ENCODE measurements at places on chromosomes 1 and 21.

GRCh38 chr21:38900499-38900898, 94.8 kb downstream of the ETS2 start:
- no peak for DNase-seq

GRCh38 chr1:157277913-157278312, 139.7 kb upstream of the ETV3 start:
- DNase-seq: no peak

DNA sequence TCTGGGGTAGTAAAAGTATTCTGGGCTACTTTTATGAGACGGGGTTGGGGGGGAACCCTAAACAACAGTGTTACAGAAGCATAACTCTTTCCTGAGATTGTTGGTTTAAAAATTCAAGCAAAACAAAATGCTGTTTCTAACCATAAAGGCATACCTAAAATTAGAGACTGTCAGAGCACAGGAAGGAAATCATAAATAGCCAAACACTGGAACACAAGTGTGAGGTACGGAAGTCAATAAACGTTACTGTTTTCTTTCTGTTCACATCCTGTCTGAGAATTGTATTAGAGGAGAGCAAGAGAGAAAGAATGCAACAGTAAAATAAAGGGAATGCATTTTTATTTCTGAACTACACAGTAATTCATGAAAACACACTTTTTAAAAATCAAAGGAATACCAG, 42.8 kb upstream of the IL12RB2 start:
- no peak for DNase-seq

GRCh38 chr1:22408230-22408629, 43.4 kb upstream of the ZBTB40 start:
- no peak for DNase-seq

DNA sequence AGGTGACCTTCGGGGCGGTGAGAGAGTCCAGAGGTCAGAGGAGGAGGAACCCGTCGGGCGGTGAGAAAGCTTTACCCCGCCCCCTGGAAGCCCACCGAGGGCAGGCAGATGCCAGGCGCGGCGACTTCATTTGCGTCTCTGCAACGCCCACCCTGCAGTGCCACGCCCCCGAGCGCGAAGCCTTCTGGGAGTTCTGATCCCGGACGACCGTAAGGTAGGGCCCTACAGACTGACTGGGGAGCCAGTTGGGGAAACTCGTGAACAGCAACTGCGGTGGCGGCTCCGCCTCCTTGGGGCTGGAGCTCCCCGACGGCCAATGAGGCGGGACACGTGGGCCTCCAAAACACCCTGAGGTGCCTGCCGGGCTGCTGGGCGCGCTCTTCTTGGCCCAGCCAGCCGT, 46.0 kb upstream of the EDARADD start:
- DNase-seq: no peak

DNA sequence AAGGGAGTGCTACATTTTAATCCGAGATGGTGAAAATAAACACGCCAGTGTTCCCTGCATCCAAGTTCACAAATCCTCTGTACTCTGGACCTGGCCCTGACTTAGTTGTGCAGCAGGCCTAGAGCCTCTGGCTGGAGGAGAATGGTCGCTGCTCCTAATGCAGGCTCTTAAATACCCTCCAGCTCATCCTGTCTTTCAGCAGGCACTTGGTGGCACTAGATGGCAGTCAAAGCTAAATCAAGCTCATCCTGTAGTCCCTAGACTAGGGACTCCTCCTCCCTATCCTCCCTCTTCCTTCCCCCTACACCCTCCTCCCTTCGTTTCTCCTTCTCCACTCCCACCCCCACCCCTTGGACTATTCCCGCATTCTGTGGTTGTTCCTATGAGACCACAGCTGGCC, 41.6 kb upstream of the MTR start:
- no peak for DNase-seq

DNA sequence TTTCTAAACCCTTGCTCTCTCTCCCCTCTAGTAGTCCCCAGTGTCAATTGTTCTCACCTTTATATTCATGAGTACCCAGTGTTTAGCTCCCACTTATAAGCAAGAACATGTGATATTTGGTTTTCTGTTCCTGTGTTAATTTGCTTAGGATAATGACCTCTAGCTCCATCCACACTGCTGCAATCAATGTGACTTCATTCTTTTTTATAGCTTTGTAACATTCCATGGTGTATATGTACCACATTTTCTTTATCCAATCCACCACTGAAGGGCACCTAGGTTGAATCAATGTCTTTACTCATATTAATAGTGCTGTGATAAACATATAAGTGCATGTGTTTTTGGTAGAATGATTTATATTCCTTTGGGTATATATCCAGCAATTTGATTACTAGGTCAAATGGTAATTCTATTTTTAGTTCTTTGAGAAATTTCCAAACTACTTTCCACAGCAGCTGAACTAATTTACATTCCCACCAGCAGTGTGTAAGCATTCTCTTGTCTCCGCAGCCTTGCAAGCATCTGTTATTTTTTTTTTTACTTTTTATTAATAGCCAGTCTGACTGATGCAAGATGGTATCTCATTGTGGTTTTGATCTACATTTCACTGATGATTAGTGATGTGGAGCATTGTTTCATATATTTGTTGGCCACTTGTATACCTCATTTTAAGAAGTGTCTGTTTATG, 277.8 kb downstream of the LTN1 start:
- no peak for DNase-seq

- DNase-seq: no peak
Observed at GRCh38 chr1:245718123-245718522, 563.3 kb downstream of the KIF26B start.

GRCh38 chr1:247472035-247472434, 14.1 kb upstream of the OR2B11 start:
- DNase-seq: no peak

DNA sequence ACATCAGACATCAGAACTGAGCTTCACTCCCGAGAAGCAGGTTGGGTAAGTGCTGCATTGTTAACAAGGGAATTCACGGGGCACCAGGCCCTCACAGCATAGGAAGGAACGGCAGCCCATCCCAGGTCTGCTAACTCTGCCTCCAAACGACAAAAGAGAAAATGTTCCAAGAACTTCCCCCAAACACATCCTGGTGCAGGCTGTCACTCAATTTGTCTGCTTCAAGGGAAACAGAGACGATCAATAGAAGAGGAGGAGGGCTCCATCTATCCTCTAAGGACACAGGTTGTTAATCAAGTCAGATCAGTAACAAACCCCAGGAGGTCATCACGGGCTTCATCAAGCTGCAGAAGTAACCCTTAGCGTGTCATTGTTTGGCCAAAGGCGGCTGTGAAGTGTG, 3.5 kb upstream of the TSPEAR start:
- no peak for DNase-seq

GRCh38 chr1:24454673-24455072, 39.1 kb downstream of the NIPAL3 start:
- DNase-seq: no peak

- DNase-seq: no peak
Observed at GRCh38 chr1:153531638-153532037, 4.2 kb downstream of the S100A6 start.

GRCh38 chr21:25980710-25981109, 189.9 kb downstream of the APP start:
- DNase-seq: no peak

- no peak for DNase-seq
Observed at GRCh38 chr21:37369307-37369854, 2.8 kb downstream of the DYRK1A start.

DNA sequence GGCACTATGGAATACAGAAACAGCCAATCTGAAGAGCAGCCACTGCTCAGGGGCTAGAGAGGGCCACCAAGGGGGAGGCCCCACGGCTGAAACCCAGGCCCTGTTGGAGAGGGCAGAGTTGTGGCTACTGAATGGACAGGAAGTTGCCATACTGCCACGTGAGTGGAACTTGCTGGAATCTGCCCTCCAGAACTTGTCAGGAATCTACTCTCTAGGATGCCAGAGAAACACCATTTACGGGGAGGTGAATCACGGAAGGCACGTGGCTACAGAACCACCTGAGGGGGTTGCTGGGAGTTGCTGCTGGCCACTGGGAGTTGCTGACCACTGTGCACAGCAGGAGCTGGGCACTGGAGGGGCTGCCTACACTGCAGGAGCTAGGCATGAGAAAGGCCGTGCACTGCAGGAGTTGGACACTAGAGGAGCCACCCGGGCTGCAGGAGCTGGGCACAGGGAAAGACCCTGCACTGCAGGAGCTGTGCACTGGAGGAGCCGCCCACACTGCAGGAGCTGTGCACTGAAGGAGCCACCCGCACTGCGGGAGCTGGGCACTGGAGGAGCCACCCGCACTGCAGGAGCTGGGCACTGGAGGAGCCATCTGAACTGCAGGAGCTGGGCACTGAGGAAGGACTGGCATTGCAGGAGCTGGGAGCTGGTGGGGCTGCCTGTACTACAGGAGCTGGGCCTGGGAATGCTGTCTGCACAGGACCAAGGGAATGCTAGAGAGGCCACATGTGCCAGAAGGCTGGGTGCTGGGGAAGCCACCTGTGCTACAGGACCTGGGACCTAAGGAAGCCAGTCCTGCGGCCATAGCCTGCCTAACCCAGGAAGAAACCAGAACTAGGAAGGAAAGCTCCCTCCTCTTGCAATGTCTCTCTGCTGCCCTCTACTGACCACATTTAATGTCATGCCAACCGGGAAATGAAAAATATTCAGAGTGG, 343.4 kb downstream of the MATN1 start:
- no peak for DNase-seq

DNA sequence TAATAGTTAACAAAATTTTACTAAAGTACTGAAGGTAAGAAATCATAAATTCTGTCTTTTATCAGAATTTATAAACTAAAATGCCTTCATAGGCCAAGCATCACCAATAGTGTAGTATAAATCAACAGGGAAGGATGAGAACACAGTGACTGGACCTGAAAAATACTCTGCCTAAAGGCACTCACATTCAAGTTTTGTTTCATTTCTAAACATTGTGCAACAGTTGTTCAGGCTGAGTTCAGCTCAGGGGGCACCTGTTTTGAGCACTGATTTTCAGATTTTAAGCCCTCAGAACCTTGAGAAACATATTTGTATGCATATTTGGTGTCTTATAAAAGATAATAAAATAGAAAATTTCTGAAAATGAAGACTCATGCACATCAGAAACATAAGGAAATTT, 12.4 kb downstream of the ACBD6 start:
- DNase-seq: no peak

DNA sequence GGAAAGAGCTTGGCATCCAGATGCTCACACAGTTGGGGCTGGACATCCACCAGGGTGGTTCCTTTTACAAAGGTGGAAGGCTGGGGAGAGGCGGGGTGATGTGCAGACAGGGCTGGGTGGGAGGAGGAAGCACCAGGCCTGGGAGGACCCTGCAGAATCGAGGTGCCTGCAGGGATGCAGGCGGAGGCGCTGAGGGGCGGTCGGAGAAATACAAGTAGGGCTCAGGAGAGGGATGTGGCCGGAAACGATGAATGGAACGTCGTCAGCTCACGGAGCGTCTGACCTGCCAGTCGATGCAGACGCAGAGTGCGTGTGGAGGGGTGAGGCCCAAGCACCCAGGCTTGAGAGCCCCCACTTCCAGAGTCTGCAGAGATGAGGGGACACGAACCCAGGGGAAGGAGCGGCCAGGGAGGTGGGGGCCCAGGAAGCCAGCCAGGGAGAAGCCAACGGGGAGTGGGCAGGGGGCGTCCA, 63.4 kb downstream of the TRIM11 start:
- DNase-seq: no peak

DNA sequence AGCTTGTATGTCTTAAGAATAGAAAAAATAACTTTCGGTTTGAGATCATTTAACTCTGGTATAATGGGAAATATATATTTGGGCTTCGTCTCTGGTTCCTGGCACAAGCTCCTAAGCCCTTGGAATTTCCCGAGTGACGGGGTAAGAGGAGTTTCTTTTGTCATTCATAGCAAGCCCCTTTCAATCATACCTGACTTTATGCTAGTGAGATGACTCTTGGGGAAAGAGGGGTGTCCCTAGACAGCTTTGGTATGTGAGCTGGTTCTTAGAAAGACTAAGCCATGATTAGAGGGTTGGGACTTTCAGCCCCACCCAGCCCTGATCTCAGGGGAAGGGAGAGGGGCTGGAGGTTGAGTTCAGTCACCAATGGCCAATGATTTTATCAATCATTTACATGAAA, 13.9 kb upstream of the MTARC1 start:
- DNase-seq: no peak

DNA sequence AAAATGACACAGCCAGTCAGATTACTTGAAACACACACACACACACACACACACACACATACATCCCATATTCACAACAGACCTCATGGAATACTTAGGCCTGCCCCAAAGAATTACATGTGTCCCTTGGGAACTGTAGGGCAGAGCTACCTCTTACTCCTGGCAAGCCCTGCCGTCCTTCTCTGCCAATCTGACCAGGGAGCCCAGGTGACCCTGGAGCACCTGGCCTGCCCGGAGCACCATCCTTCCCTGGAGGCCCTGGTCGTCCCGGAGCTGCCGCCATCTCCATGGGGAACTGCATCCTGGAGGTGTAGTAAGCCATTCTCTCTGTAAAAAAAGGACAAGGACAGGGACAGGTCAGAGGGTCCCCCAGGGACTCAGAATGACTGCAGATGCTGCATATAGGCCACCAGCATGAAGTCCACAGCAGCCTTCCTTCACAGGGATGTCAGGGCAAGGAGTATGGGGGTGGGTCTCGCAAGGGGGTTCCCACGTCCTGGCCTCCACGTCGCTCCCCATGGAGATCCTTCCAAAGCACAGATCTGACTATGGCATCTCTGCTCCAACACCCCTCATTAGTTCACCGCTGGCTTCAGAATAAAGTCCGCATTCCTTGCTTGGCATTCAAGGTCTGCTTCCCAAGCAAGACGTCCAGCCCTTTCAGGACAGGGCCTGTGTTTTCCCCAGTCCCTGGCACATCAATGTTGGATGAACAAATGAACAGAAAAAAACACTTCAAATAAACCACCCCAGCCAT, 9.2 kb upstream of the PEF1 start:
- no peak for DNase-seq

DNA sequence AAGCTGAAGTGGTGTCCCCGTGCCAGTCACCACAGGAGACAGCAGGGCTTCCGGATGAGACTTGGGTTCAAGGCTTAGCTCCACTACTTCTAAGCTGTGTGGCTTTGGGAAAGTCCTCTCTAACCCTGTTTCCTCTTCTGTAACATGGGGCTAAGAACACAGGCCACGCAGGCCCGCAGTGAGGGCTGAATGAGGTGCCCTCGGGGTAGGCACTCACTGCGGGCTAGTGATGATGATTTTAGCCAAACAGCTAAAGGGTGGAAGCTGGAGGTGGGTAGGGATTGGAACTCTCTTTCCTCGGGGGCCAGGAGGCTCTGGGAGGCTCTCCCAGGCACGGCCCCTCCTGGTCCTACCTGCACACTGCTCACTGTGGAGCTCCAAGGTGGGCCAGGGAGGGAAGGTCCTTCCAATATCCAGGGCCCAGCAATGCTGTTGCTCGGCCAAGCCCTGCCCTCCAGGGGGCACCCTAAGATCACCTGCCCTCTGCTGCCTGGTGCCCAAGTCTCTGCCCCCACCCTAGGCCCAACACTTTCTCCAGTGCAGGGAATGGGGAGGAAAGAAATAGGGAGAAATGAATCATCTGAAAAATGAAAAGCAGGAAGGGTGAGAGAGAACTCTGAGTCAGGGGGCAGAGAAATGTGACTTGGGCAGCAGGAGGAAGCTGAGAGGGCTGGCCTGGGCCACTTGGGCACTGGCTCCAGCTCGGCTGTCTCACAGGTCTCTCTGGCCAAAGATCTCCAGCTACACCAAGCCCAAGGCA, 19.2 kb upstream of the EVA1B start:
- no peak for DNase-seq

GRCh38 chr1:245763873-245764331, 609.1 kb downstream of the KIF26B start:
- no peak for DNase-seq

- DNase-seq: no peak
Observed at GRCh38 chr1:43621861-43622260, 28.1 kb upstream of the KDM4A start.

- no peak for DNase-seq
Observed at GRCh38 chr1:228210076-228210651, 2.3 kb downstream of the OBSCN start.
